Parietal lobe (tissue), 2 donors: ENCODE measurements at places on chromosomes 3 and 15. TPM values are rescaled to one million over a fixed set of nuclear protein-coding genes. Genes with fewer than 3 reads are reported as not detected.

The CLDN16 gene
- 0.63 TPM for total RNA-seq

The BCL6 gene
- 65.4 TPM for total RNA-seq

The TICRR gene
- 6.6 TPM for total RNA-seq

The CHRNA7 gene
- total RNA-seq: 8.8 TPM

The CNTN6 gene
- 13.8 TPM for total RNA-seq

The EPHA3 gene
- total RNA-seq: 208 TPM
